Activated T-helper 2 cell treated with anti-CD3 and anti-CD28 coated beads, Interferon-gamma antibody, Interleukin-2, Interleukin-4, amounts not matched to agents 10 μg/mL and 5 μg/mL and 100 μg/mL, durations not matched to agents 14 hours and 24 hours and 36 hours (primary cell): ENCODE measurements at places on chromosomes 3 and 15. TPM values are rescaled to one million over a fixed set of nuclear protein-coding genes. Genes with fewer than 3 reads are reported as not detected.

Gene TMEM266
- total RNA-seq: not detected in 2 replicates

Gene NOX5
- 0.21 TPM in 1 of 2 replicates, not detected in the other for total RNA-seq

Gene WDR93
- total RNA-seq: not detected in 2 replicates

Gene ROPN1
- not detected in 2 replicates for total RNA-seq

Gene CELF6
- total RNA-seq: 0.16 and 0.30 TPM in 2 replicates

Gene CNTN4
- total RNA-seq: not detected in 2 replicates

Gene RBP2
- not detected in 2 replicates for total RNA-seq

Gene LYZL4
- not detected in 2 replicates for total RNA-seq

Gene RARB
- not detected in 2 replicates for total RNA-seq

Gene C3orf70
- 0.05 and 0.07 TPM in 2 replicates for total RNA-seq

Gene ESYT3
- 0.09 and 0.32 TPM in 2 replicates for total RNA-seq

- DNase-seq: no peak
Observed at GRCh38 chr15:92336419-92336987, 57.2 kb upstream of the ST8SIA2 start.

GRCh38 chr3:183114384-183115178 lies 15.3 kb upstream of the MCCC1 start:
- no peak for DNase-seq

DNA sequence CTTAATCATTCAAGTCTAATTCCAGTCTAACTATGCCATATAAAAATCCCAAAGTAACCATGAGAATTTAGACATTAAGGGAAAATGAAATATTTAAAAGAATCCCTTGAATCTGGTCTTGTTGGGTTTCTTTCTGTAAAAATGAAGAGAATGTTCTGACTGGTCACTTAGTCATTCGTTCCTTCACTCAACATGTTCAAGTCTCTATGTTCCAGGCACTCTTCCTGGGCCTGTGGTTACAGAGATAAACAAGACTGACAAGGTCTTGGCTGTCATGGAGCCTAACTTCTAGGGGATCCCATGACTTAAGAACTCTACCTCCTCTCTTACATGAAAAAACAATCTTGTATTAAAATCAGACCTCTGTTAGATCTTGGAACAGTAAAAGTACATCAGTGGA lies 638.6 kb upstream of the TBL1XR1 start:
- DNase-seq: no peak

DNA sequence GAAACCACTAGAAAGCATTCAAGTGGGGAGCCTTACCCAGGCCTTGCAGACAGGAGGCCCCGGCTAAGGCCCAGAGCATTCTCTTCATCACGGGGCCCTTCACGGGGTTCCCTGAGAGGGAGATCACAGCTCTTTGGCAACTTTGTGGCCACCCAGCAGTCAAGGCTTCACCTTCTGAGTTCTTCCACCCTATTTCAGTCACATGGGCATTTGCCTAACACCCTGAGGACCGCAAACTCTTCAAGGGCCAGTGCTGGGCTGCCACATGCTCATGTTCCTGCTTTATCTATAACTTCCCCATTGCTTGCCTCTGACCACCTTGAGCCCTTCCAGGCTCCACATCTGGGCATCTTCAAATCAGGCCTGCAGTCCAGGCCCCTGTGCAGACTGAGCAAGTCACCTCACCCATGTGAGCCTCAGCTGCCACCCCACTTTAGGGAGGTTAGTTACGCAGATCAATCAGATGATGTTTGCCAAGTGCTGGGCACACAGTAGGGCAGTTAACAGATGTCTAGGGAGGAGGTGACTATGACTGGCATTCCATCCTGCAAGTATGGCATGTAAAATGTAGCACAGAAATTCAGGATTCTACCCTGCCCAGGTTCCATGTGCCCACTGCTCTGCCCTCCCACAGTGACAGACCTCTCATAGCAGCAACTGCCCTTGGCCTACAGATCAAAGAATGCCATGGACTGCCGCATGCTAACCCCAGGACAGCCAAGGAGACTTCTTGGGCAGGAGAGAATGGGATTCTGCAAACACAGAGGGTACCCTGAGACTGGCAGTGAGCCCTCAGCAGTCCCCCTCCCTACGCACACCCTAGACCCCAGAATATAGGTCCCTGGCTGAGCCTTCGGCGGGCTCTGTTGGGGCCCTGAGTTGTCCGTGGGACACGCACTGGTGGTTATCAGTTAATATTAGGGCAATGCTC lies 37.6 kb upstream of the ZNF710 start:
- DNase-seq: no peak

GRCh38 chr3:10400749-10401495 lies 80.0 kb upstream of the SEC13 start:
- DNase-seq: no peak

DNA sequence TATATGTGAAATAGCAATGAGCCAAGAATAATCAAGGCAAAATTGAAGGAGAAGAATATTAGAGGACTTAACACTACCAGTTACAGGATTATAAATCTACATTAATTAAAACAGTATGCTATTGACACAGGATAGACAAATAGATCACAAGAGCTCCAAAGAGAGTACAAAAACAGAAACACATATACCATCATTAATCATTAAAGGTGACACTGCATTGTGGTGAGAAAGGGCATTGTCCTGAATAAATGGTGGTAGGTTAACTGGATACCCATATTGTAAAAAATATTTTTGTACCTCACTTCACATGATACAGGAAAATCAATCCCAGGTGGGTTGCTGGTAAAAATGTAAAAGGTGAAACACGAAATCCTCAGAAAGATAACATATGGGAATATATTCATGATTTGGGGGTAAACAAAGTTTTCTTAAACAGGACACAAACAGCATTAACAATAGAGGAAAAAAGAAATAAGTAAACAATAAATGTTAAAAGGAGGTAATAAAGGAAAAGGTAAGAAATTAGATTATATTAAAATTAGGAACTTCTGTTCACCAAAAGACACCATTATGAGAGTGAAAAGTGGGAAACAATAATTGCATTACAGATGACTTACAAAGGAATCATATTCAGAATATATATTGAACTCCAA lies 145.2 kb downstream of the THRB start:
- DNase-seq: no peak

DNA sequence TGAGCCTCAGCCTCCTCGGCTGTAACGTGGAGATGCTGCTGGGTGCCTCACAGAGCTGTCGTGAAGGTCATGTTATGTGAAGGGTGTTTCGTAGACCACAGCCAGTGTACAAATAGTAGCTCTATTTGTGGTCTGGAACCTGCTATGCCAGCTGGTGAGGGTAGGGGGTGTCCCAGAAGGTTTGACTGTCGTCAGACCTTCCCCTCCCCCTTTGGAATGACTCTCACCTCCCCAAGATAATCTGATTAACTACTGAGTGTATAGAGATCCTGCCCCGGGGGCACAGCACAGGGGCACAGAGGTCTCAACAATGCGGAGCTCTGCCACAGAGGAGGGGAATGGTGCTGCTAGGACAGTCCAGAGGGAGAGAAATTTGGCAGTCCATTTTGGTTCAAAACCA lies 20.5 kb downstream of the FGD5 start:
- DNase-seq: no peak
